Activated naive CD8-positive, alpha-beta T cell treated with anti-CD3 and anti-CD28 coated beads, Interleukin-2, amount 10 ng/mL, durations not matched to agents 7 days and 5 days (primary cell): ENCODE measurements at places on chromosomes 3 and 15. TPM values are rescaled to one million over a fixed set of nuclear protein-coding genes. Genes with fewer than 3 reads are reported as not detected.

FOXB1 gene
- 0.78 TPM for total RNA-seq

NBEAL2 gene
- total RNA-seq = 165 TPM

SUSD5 gene
- total RNA-seq = not detected

VIPR1 gene
- total RNA-seq = 22.3 TPM

CPA3 gene
- total RNA-seq = not detected

PLSCR2 gene
- total RNA-seq = not detected

CCR8 gene
- total RNA-seq = 1.1 TPM

MST1R gene
- total RNA-seq = 1.7 TPM

LRRC3B gene
- total RNA-seq = not detected

SLC9C1 gene
- total RNA-seq = not detected

SLCO3A1 gene
- total RNA-seq = 29.5 TPM

CEP19 gene
- total RNA-seq = 5.7 TPM

MUC20 gene
- total RNA-seq = 3.1 TPM

- no peak for DNase-seq
Observed at GRCh38 chr3:124574012-124574411, 156.2 kb upstream of the UMPS start.

DNA sequence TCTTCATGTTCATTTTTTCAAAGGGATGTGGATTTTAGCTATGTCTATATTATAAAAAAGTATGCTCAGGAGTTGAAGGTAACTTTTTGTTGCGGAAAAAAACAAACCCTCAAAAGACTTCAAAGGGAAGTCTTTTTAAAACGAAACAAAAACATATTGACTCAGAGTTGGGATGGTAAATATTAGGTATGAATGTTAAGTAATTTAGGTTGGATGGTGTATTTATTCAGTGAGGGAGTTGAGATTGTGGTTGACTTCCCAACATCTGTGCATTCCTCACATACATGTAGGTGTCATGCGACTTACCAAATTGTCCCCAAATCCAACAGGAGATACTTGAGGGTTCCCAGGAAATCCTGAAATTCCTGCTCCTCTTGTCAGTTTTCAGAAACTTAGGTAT is 32.7 kb upstream of the PLSCR5 start:
- DNase-seq = no peak

GRCh38 chr3:12875857-12876836 is 34.8 kb upstream of the RPL32 start:
- DNase-seq = peak; percentile 58

DNA sequence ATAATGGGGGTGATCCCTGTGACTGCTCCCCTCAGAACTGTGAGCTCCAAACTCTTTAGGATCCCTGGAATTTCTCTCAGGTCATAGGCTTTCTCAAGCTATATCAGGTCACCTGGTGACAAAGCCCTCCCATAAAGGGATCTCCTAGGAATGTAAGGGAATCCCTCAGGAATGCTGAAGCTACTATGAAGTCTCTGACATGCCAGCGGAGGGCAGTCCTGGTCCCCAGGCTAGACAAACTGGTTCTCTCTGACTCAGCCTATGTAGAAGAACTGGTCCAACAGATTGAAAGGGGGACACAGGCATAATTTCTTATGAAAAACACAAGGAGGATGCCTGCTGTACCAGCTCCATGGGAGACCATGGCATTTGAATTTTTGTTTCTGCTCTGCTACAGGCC is 6.7 kb downstream of the LPCAT4 start:
- no peak for DNase-seq

DNA sequence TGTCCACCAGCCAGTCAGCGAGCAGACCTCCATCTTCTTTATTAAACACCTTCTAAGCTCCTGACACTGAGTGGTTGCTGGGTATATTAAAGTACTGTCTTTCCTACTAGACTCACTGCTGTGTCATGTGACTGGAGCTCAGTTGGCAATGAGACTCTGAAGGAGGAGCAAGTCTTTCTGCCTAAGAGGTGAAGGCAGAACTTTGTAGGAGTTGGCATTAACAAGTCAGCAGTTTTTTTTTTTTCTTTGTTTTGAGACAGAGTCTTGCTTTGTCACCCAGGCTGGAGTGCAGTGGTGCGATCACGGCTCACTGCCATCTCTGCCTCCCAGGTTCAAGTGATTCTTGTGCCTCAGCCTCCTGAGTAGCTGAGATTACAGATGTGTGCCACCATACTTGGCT is 62.2 kb downstream of the ABHD5 start:
- no peak for DNase-seq

- DNase-seq = peak; percentile 33
Observed at GRCh38 chr3:15361494-15362214, 29.3 kb upstream of the SH3BP5 start.

- no peak for DNase-seq
Observed at GRCh38 chr3:17946619-17947018, 204.2 kb upstream of the TBC1D5 start.

DNA sequence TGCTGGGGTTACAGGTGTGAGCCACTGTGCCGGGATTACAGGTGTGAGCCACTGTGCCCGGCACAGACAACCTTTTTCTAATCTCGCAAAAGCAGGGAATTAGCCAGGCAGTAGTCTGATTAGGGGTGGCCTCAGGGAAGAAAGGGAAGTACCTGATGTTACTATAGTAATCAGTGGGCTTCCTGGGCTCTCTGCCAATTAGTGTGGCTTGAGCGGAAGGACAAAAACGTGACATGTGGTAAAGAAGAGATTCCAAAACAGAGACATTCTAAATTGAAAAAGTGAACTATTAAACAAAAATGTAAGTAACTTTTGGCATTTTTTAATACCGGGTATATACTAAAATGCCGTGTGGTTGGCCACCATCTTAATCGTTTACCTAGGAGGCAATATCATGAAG is 48.1 kb downstream of the CFAP20DC start:
- DNase-seq = no peak

DNA sequence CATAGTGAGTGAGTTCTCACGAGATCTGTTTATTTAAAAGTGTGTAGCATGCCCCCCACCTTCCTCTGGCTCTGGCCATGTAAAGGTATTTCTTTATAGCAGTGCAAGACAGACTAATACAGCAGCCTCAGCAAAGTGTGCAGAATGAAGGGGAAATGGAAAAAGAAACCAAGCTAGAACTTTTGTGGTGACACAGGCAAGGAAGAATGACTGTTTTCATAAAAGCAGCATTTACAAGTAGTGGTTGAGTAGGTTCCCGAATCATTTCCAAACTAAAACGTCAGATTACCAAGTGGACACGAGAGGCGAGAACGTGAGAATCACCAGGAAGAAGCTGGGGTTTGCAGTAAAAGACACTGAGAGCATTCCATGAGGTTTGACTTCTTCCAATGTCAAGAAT is 100.2 kb upstream of the AKAP13 start:
- DNase-seq = no peak

- no peak for DNase-seq
Observed at GRCh38 chr3:37641556-37641955, 220.1 kb upstream of the CTDSPL start.

GRCh38 chr15:51170882-51171633 is 76.4 kb upstream of the TNFAIP8L3 start:
- DNase-seq = no peak

GRCh38 chr3:159266779-159267178 is 464.9 kb downstream of the MFSD1 start:
- DNase-seq = no peak

DNA sequence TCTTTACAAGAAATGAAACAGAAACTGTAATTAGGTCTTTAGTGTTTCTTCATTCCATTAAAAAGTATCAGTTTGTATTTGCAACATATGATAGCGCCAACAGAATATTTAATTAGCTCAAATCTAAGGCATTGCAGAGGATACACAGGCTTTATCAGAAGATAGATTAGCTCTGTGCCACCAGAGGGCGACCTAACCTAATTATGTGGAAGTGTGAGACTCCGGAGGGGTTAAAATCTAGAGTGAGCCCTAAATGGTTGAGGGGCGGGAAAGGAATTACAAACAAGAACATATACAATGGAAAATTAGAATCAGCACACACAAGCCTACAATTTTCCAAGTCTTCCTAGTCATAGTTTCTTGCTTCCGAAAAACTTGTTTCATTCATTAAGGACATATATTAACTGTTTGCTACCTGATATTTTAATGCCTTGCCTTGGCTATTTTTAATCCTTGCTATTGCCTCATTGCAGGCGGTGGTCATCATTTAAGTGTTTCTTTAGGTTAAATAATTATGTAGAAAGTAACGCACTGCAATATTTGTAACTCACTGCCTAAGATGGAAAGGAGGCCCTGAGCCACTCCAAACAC is 18.0 kb upstream of the RYR3 start:
- DNase-seq = no peak

GRCh38 chr15:33963831-33964664 is 4.2 kb upstream of the CHRM5 start:
- no peak for DNase-seq

DNA sequence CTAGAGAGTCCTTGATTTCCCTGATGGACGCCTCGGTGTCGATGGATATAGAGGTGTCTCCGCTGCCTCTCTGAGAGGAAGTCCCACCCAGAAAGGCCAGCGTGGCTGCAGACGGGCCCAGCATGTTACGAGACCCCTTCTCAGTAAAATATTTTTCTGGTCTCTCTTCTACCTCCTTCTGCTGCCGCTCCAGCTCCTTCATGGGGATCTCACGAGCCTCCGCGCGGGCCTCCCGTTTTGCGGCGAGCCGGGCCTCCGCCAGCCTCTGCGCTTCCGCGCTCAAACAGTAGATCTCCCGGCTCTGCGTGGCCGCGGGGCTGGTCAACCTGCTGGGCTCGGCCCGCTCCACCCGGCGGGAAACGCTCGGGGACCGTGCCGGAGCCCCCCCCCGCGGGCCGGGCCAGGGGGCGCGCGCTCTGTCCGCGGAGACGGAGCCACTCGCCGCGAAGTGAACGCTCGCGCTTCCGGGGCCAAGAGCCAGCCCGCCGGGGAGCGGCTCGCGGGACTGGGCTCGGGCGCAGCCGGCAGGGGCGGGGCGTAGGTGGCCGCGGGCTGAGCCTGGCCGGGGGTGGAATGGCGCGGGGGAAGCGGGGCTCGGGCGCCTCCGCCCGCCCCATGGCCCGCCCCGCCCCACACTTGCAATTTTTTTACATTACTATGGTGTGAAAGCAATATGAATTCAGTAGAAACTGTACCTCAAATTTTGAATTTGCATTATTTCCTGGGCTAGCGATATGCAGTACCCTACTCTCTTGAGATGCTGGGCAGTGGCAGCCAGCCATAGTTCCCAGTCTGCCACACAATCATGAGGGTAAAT is 10.2 kb upstream of the KCNMB3 start:
- peak; percentile 84 for DNase-seq

DNA sequence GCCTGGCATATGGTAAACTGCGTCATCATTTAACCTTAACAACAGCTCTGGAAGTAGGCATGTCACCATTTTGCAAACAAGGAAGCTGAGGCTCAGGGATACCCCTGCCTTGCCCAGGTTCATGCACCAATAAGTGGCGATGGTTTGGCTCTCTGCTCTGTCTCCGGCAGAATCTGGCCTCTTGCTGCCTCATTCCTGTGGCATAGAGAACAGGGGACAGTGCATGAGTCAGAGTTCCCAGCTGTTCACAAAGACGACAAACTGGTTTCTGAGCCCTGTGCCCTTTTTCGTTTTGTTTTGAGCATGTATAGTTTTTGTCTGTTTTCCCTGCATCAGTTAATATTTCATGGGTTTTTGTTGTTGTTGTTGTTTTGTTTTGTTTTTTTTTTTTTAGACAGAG is 236.8 kb downstream of the OPA1 start:
- DNase-seq = no peak

GRCh38 chr3:156834435-156834834 is 8.3 kb downstream of the LEKR1 start:
- no peak for DNase-seq

DNA sequence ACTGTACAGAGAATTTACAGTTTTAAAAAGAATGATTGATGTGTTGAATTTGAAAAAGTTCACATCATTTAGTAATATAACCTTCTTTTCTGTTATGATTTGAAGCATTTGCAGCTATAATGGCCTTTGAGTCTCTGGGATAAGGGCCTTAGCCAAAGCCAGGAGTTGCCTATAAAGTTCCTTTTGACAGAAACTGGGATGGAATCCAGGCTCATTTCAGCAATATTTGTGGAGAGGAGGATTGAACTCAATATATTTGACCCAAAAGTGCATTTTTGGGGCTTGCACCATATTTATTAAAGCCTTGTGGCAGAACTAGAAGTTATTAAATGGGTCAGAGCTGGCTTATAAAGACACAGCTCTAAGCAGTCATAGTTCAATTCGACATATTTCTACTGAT is 348.7 kb upstream of the EPHA3 start:
- DNase-seq = no peak

DNA sequence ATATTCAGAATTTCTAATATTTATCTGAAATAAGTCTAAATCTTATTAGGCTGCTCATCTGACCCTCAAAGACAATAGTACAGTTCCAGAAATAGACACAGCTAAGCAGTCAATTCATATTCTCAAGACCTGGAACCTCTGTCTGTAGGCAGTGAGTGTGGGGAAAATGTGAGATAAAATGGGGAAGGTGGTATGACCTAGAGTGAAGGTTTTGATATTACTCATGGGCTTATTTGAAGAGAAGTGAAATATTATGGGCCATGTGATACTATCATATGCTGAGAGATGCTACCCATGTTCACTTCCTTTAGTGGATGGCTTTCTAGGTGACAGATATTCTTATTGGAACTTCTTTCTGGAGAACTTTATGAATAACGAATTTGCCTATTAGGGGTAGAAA is 33.5 kb downstream of the TGFBR2 start:
- no peak for DNase-seq
